ENCODE measurements at places on chromosomes 3 and 15.

- no peak for DNase-seq
Observed at GRCh38 chr15:89406940-89407607, 72.5 kb upstream of the POLG start.

GRCh38 chr3:170467571-170468147 lies 49.0 kb downstream of the CLDN11 start:
- no peak for DNase-seq

- DNase-seq, result no peak
Observed at GRCh38 chr15:33980159-33980558, 11.9 kb downstream of the CHRM5 start.

- no peak for DNase-seq
Observed at GRCh38 chr3:139561255-139561817, 21.8 kb upstream of the RBP1 start.

Measured in stimulated activated CD8-positive, alpha-beta memory T cell treated with anti-CD3 and anti-CD28 coated beads, Interleukin-4, amount 100 ng/mL, for 4 hours (primary cell).